ENCODE measurements at places on chromosomes 2 and 18.

GRCh38 chr2:72139471-72139873 lies 8.2 kb downstream of the CYP26B1 start:
- no peak overlapping the region for H3K4me3 ChIP-seq
- H3K4me1 ChIP-seq, result no peaks in the 10 kb centered on the region
- no peaks in the 10 kb centered on the region for H3K36me3 ChIP-seq
- no peak for DNase-seq

DNA sequence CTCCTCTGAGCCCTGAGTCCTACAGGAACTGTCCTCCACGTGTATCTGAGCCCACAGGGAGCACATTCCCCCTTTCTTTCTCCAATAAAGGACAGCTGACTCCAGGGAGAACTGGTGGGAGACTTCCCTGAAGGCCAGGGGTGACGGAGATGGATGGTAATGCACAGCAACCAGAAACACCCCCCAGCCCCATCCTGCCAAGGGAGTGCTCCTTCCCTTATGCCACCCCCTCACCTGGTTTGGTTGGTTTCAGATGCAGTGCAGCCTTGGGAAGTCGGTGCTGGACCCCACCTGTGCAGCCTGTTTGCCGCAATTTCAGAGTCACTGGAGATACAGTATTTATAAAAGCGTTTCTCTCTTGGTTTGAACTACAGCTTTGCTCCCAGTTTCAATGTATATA lies 24.0 kb downstream of the GPR55 start:
- H3K27me3 ChIP-seq, result no peaks in the 10 kb centered on the region
- no peak for DNase-seq
- H3K4me1 ChIP-seq, result peaks cover 14% of the 10 kb centered on the region
- H3K36me3 ChIP-seq, result no peaks in the 10 kb centered on the region
- no peak overlapping the region for H3K4me3 ChIP-seq

GRCh38 chr2:69065735-69066336 lies 52.9 kb downstream of the ANTXR1 start:
- no peak overlapping the region for H3K4me3 ChIP-seq
- H3K36me3 ChIP-seq, result no peaks in the 10 kb centered on the region
- no peak overlapping the region for H3K27ac ChIP-seq

GRCh38 chr2:113257516-113258264 lies 21.0 kb downstream of the PAX8 start:
- peaks cover 45% of the 10 kb centered on the region for H3K4me1 ChIP-seq
- no peak for DNase-seq
- no peak overlapping the region for H3K4me3 ChIP-seq
- H3K27ac ChIP-seq, result no peak overlapping the region
- no peaks in the 10 kb centered on the region for H3K27me3 ChIP-seq

- no peak overlapping the region for H3K4me3 ChIP-seq
- H3K4me1 ChIP-seq, result no peaks in the 10 kb centered on the region
- H3K27me3 ChIP-seq, result no peaks in the 10 kb centered on the region
- H3K36me3 ChIP-seq, result no peaks in the 10 kb centered on the region
Observed at GRCh38 chr2:133316557-133316956, 251.7 kb downstream of the NCKAP5 start.

- no peak overlapping the region for H3K27ac ChIP-seq
- no peaks in the 10 kb centered on the region for H3K27me3 ChIP-seq
- DNase-seq, result no peak
- H3K36me3 ChIP-seq, result no peaks in the 10 kb centered on the region
- H3K4me3 ChIP-seq, result no peak overlapping the region
Observed at GRCh38 chr2:145303536-145303935, 783.6 kb upstream of the ZEB2 start.

DNA sequence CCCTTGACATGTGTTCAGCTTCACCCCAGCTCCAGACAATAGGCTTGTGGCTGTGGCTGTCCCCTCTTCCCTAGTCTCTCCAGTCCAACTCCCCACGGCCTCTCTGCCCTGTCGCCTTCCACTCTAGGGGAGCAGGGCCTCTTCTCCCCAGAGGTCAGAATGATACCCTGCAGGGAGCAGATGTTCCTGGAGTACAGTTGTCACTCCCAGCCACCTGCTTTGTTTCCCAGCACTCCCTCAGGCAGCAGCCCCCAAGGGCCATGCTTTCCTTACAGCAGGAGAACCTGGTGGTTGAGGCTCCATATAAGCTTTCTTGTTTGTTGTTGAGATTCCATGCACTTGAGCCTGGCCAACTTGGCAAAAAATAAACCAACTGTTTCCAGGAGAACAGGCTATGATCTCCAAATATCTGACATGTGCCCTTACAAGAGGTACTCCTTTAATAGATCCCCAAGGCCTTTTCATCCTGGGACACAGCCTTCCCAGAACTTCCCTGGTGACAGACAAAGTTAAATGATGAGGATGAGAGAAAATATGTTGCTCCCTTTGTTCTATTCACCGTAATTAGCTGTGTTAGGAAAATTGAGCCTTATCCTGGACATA lies 45.1 kb downstream of the DPYSL5 start:
- no peak for DNase-seq
- no peaks in the 10 kb centered on the region for H3K36me3 ChIP-seq
- no peaks in the 10 kb centered on the region for H3K27me3 ChIP-seq
- H3K4me3 ChIP-seq, result no peak overlapping the region
- no peak overlapping the region for H3K27ac ChIP-seq
- H3K4me1 ChIP-seq, result no peaks in the 10 kb centered on the region

DNA sequence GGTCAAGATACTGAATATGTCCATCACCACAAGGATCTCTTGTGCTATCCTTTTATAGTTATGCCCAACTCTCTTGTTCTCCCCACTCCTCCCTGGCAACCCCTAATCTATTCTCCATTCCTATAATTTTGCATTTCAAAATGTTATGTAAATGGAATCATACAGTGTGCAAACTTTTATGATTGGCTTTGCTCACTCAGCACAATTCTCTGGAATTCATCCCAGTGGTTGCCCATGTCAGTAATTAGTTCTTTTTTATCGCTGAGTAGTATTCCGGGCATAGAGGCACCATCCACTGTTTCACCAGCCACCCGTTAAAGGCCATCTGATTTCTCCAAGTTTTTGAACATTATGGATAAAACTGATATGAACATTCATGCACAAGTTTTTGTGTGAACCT lies 38.4 kb upstream of the RNF149 start:
- no peaks in the 10 kb centered on the region for H3K36me3 ChIP-seq
- peaks cover 3% of the 10 kb centered on the region for H3K4me1 ChIP-seq
- no peaks in the 10 kb centered on the region for H3K27me3 ChIP-seq
- no peak overlapping the region for H3K27ac ChIP-seq

GRCh38 chr2:147916067-147916466 lies 71.2 kb downstream of the ACVR2A start:
- no peaks in the 10 kb centered on the region for H3K27me3 ChIP-seq
- no peak overlapping the region for H3K4me3 ChIP-seq
- no peak for DNase-seq
- no peaks in the 10 kb centered on the region for H3K4me1 ChIP-seq
- no peaks in the 10 kb centered on the region for H3K36me3 ChIP-seq

DNA sequence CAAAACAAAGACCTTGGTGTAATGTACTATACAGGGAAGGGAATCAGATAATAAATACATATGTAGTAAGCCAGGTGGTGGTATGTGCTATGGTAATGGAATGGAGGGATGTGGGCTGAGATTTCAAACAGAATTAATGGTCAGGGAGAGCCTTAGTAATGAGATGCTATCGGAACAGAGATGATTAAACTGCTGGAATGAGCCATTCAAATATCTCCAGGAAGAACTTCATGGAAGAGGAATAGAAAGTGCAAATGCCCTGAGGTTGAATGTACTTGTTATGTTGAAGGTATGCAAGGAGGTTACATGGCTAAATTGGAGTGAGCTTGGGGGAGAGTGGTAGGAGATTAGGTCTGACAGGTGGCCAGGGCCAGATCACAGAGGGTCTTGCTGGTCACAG lies 5.1 kb downstream of the SERPINB11 start:
- H3K4me3 ChIP-seq, result no peak overlapping the region
- DNase-seq, result no peak
- no peaks in the 10 kb centered on the region for H3K4me1 ChIP-seq
- H3K27ac ChIP-seq, result no peak overlapping the region
- no peaks in the 10 kb centered on the region for H3K27me3 ChIP-seq
- no peaks in the 10 kb centered on the region for H3K36me3 ChIP-seq

GRCh38 chr2:15300624-15301573 lies 260.2 kb downstream of the NBAS start:
- H3K4me3 ChIP-seq, result no peak overlapping the region
- H3K27me3 ChIP-seq, result no peaks in the 10 kb centered on the region
- H3K4me1 ChIP-seq, result peaks cover 15% of the 10 kb centered on the region
- no peak overlapping the region for H3K27ac ChIP-seq

DNA sequence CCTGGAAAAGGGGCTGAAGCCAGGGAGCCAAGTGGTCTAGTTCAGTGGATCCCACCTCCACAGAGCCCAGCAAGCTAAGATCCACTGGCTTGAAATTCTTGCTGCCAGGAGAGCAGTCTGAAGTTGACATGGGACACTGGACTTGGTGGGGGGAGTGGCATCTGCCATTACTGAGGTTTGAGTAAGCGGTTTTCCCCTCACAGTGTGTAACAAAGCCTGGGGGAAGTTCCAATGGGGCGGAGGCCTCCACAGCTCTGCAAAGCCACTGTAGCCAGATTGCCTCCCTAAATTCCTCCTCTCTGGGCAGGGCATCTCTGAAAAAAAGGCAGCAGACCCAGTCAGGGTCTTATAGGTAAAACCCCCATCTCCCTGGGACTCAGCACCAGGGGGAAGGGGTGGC lies 144.4 kb downstream of the PTPRM start:
- H3K27me3 ChIP-seq, result no peaks in the 10 kb centered on the region
- no peak overlapping the region for H3K4me3 ChIP-seq
- H3K27ac ChIP-seq, result no peak overlapping the region
- no peak for DNase-seq

GRCh38 chr2:191170301-191170636 lies 19.5 kb upstream of the STAT4 start:
- H3K4me1 ChIP-seq, result peaks cover 6% of the 10 kb centered on the region
- no peak overlapping the region for H3K27ac ChIP-seq
- H3K36me3 ChIP-seq, result no peaks in the 10 kb centered on the region
- no peak for DNase-seq

- H3K27ac ChIP-seq, result no peak overlapping the region
- DNase-seq, result no peak
- H3K27me3 ChIP-seq, result no peaks in the 10 kb centered on the region
- no peaks in the 10 kb centered on the region for H3K36me3 ChIP-seq
Observed at GRCh38 chr2:134466141-134466540, 212.3 kb downstream of the MGAT5 start.

- H3K4me3 ChIP-seq, result no peak overlapping the region
- H3K27ac ChIP-seq, result no peak overlapping the region
- no peak for DNase-seq
- no peaks in the 10 kb centered on the region for H3K36me3 ChIP-seq
- H3K4me1 ChIP-seq, result no peaks in the 10 kb centered on the region
Observed at GRCh38 chr2:36469710-36470109, 114.1 kb downstream of the CRIM1 start.

GRCh38 chr2:196166876-196167275 lies 4.5 kb downstream of the STK17B start:
- peaks cover 25% of the 10 kb centered on the region for H3K36me3 ChIP-seq
- H3K27me3 ChIP-seq, result no peaks in the 10 kb centered on the region
- H3K4me1 ChIP-seq, result peaks cover 40% of the 10 kb centered on the region
- H3K27ac ChIP-seq, result peak overlapping the region; percentile 98
- DNase-seq, result no peak
- H3K4me3 ChIP-seq, result peak overlapping the region; percentile 88

DNA sequence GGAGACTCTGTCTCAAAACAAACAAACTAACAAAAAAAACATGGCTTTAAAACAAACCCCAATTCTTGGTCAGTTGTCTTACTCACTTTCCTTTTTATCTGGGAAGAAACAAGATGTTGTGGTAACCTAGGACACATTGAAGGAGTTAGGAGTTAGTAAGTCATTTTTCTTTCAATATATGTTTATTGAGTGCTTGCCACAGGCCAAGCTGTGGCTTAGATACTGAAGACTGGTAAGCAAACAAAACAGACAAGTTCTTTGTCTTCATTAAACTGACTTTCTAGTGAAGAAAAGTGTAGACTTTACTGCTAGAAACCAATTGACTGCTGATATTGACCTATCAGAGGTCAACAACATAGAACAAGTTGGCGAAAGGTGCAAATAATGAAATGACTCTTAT lies 1228.3 kb upstream of the FAM98A start:
- DNase-seq, result no peak
- H3K4me3 ChIP-seq, result no peak overlapping the region
- no peaks in the 10 kb centered on the region for H3K27me3 ChIP-seq
- H3K4me1 ChIP-seq, result no peaks in the 10 kb centered on the region

DNA sequence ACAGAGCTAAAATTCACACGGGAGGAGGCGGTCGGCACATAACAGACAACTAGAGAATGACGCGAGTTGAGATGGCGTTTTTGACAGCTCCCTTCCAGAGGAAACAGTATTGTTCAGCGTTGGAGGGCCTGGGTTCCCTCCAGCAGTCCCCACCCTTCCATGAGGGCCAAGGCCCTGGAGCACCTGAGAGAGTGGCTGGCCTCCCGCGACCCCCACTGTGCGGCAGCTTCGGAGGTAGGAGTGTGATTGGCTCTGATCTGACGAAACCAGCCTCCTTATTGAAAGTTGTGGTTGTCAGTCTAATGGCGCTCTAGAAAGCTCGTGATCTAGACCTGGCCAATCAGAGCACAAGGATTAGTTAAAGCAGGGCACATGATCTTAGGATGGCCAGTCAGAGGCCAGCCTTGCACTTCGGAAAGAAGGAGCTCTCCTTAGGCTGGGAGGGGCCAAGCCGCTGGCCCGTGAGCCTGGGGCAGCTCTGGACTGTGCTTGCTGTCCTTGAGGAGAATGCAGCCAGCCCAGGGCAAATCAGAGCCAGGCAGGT lies 104.5 kb upstream of the CELF4 start:
- no peak overlapping the region for H3K27ac ChIP-seq
- no peaks in the 10 kb centered on the region for H3K4me1 ChIP-seq

DNA sequence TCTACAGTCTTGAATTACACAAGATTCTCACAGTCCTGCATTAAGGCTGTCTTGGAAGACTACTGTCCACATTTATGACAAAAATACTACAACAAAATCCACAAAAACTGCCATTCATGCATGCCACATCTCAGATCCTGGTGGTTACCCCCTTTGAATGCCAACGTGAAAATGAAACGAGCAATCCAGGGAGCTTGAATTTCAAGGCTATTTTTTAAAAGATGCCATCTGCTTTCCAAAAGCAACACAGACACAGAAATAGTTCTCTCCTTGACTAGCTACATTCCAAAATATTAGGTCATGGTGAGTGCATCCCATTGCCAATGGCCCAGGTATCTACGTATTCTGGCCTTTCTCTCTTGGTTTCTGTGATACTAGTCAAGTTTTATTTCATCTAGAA lies 36.3 kb downstream of the IRS1 start:
- no peaks in the 10 kb centered on the region for H3K27me3 ChIP-seq
- H3K4me3 ChIP-seq, result no peak overlapping the region
- H3K36me3 ChIP-seq, result no peaks in the 10 kb centered on the region
- H3K4me1 ChIP-seq, result no peaks in the 10 kb centered on the region

DNA sequence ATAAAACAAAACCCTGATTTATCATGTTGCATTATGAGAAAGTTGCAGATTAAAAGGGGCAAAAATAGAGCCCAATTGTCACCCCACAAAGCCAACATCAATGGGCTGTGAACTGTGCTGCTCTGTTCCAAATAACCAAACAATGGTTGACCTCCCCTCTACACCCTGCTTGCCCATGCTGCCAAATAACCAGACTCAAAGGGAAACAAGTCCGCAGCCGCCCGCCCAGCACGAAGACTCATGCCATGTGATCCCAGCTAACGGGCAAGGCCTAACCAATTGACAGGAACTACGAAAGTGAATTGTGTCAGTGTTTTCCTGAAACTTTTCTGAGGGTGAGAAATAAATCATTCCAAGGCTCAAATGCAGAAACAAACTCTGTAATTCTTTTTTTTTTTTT lies 97.9 kb upstream of the RIOK3 start:
- H3K4me3 ChIP-seq, result no peak overlapping the region
- DNase-seq, result no peak
- no peak overlapping the region for H3K27ac ChIP-seq
- H3K27me3 ChIP-seq, result no peaks in the 10 kb centered on the region
- H3K36me3 ChIP-seq, result no peaks in the 10 kb centered on the region
